ENCODE measurements at places on chromosomes 4 and X.

DNA sequence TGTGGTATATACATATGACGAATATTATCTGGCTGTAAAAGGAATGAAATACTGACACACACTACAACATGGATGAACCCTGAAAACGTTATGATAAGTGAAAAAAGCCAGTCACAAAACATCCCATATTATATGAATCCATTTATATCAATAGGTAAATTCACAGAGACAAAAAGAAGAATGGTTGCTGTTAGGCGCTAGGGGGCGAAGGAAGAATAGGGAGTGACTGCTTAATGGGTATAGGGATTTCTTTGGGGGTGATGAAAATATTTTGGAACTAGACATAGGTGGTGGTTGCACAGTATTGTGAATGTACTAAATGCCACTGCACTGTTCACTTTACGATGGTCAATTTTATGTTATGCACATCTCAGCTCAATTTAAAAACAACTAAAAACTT, 96.4 kb upstream of the EGFL6 start:
- DNase-seq, result no peak

DNA sequence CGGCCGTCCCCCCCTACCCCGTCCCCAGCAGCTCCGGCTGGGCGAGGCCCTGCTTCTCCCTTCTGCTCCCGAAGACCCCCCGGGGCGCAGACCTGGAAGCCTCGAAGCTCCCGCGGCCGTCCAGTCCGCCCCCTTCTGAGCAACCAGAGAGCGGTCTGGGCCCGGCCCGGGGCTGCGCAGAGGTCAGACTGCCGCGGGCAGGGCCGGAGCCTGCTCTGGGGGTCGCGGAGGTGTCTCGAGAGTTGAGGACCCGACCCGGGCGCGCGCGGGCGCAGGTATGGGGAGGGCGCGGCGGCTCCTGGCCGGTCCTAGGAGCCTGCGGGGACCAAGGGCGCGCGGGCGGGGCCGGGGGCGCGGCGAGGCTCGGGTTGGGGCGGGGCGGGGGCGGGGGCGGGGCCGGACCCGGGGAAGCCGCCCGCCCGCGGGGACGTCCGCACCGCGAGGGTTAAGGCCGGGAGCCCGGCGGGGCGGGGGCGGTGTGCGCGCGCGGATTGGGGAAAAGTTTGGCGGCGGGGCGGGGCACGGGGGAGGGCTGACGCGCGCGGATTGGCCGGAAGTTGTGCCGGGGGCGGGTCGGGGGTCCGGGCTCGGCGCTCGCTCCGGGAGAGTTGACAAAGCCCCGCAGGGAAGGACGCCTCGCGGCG, at the start of gene FGFRL1:
Gene FGFRL1 (plus strand): TSS at position 605 of the 644 bp plus-strand sequence. CDS start 860 bp downstream, outside the sequence.
- DNase-seq, result peak; percentile 93

- peak; percentile 0 for DNase-seq
Measured at GRCh38 chrX:139448996-139449395, 81.5 kb upstream of the F9 start.

GRCh38 chr4:83510442-83510841, 25.5 kb upstream of the GPAT3 start:
- DNase-seq, result no peak

- no peak for DNase-seq
Measured at GRCh38 chr4:8317474-8317873, 47.9 kb downstream of the HTRA3 start.

- DNase-seq, result no peak
Measured at GRCh38 chr4:88675543-88675942, 22.1 kb downstream of the NAP1L5 start.

All from cardiac fibroblast (primary cell).